ENCODE measurements at places on chromosomes 7 and 10. TPM values are rescaled to one million over a fixed set of nuclear protein-coding genes. Genes with fewer than 3 reads are reported as not detected.

DNA sequence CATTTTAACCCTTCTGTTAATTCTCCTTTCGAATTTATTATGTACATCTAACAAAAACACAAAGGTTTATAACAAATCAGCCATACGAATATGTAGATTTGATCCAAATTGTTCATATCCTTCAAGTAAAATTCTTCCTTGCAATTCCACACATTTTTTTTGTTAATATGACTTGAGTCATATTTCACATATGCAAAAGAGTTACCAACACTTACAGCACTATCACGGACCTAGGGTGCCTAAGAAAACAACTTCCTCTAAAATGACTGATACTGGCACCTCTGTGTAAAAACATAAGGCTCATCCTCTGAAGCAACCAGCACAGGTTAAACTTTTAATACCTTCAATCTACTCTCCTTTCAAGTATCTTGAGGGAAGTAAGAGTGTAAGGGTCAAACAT, 451.8 kb downstream of the SEMA3D start:
- DNase-seq, result no peak

- DNase-seq, result no peak
Measured at GRCh38 chr10:124727361-124727960, 16.7 kb downstream of the FAM53B start.

GRCh38 chr7:75739796-75740672, 1.3 kb upstream of the HIP1 start:
- no peak for DNase-seq

DNA sequence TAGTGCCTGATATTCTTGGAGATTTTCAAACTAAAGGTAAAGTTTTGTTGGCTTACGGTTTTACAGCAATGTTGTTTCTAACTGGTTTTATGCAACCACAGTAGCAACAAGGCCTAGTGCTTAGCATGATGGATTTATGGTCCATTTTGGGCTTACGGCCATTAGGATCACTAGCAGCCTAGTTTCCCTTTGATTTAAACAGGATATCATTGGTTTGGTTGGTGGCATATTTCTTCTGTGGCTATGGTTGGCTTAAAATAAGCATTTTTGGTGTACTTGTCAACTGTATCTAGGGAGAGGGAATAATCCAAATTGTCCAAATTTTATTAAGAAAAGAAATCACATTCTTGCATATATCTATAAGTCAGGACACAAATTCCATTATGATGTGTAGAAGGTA, 194.0 kb downstream of the HDAC9 start:
- DNase-seq, result no peak

Gene NPY4R
- not detected for polyA plus RNA-seq

Gene FRAT2
- 14.1 TPM for polyA plus RNA-seq

Gene ATP6V0E2
- 26.1 TPM for polyA plus RNA-seq

DNA sequence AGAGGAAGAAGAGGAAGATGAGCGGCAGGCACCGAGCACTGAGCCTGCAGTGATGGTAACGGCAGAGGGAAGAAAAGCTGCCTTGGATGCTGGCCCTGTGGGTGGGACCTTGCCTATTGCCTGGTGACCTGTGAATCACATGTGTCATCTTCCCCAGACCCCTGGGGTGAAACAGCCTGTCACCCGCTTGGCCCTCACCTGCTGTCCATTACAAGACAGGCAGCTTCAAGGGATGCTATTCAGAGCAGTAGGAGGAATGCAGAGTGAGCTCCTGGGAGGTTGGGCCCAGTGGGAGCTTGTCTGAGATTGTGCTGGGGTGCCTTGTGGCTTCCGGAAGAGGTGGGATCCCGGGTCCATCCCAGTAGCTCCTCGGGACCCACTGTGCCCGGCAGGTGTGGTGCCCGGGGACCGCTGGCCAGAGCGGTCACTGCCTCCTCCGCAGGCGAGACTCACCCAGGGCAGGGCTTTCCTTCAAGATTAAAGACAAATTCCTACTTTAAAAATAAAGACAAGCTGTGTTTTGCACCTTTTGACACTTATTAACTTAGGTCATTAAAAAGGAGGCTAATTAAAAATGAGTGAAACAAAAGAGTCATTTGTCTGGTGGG, 440.2 kb upstream of the MKI67 start:
- DNase-seq, result no peak

GRCh38 chr7:105910172-105910571, 33.8 kb upstream of the ATXN7L1 start:
- DNase-seq, result no peak

DNA sequence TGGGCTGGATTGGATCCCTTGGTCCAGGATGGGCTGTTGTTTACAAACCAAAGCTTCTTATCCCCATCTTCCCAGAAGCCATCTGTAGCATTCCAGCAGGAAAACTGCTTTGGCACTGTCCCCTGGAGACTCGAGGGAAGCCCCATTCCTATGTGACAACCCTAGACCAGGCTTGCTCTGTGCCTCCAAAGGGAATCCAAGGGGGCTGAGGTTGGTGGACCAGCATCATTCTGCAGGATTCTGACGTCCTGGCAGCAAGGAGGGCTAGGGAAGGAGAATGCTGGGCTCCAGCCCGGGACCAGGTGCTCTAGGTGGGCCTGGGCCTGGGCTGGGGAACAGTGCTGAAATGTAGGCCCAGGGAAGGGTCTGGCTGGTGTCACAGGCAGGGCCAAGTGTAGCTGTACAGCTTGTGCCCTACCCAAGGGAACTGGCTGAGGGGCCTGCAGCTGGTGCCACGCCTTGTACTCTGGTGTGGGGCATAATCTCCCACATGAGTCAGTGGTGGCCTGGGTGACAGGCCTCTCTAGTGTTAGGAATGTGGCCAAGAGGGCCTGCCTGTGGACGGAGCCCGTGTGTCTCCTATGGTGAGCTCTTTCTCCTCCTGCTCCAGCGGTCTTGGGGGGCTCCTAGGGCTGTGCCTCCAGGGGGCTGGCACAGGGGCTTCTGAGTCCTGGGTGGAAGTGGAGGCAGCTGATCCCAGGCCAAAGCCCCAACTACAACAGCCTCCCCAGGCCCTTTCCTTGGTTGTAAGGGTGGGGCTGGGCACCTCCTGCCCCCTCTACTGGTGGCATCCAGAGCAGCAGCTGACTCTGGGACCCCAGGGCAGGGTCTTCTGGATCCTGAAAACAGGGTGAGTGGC, 25.2 kb downstream of the TRIM8 start:
- DNase-seq, result no peak

Gene ODAD2
- 1.8 TPM for polyA plus RNA-seq

DNA sequence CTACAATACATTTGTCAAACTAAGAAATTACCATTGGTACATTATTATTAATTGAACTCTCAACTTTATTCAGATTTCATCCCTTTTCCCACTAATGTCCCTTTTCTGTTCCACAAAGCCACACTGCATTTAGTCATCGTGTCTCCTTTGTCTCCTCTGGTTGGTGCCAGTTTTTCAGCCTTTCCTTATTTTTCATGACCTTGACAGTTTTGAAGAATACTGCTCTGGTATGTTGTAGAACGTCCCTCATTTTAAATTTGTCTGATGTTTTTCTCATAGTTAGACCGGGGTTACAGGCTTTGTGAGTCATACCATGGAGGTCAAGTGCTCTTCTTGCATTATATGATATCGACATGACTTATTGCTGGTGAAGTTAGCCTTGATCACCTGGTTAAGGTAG, 173.3 kb upstream of the AGK start:
- no peak for DNase-seq

Gene KCNIP2
- polyA plus RNA-seq, result 8.4 TPM

DNA sequence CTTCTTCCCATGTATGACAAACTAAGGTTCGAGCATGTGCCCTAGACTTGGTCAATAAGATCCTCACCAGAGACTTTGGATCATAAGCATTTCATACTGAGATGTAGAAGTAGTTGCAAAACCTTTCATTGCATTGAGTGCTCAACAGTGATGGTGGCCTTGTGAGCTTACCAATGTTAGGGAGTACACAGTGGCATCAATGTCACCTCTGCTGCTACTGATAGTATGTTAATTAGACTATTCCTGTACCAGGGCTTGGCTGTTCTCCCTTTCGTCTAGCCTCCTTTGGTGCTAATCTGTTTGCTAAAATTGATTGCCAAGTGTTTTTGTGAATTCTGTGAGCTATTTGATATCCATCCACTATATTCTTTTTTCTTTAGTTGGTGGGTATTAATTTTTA, 264.5 kb upstream of the SEMA3C start:
- DNase-seq, result no peak

DNA sequence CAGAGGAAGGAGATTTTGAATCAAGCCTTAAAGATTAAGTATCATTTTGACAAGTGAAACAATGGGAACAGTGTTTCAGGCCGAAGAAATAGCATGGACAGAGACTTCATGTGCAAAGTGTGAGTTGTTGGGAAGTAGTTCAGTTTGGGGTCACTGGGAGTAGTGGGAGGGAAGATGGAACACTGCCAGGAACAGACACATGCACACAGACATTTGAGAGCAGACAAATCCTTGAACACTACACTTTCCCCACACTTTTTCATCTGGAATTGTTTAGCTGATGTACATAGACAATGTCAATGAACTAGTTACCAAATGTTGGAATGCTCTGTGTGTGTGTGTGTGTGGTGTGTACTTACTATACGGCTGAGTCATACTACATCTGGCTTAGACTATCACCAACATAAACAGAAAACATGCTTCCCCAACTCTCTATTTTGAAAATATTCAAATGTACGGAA, 52.4 kb upstream of the LRRC17 start:
- peak; percentile 52 for DNase-seq

Gene MMD2
- 0.23 TPM for polyA plus RNA-seq

DNA sequence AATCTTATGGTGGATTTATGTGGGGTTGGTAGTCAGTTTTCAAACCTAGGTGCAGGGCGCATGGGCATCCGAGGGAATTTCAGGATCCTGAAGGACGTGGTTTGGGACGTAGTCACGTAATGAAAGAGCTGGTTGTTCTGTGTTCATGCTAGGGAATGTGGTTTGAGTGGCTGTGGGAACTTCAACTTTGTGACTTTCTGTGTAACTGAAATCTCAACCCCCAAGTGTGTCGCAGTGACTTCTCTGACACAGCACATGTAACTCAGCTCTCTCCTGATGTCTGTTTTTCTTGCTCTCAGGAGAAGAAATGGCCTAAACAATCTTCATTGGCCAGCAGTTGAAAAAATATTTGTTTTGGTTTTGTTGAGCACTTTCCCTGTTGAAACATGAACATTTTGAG, 199.0 kb downstream of the PTEN start:
- no peak for DNase-seq

Data from renal pelvis (tissue), 12 donors.